K562 (cell line): ENCODE measurements at places on chromosomes 6 and 20.

GRCh38 chr20:32538526-32538939 is 46.6 kb downstream of the NOL4L start:
- DNase-seq: no peak

DNA sequence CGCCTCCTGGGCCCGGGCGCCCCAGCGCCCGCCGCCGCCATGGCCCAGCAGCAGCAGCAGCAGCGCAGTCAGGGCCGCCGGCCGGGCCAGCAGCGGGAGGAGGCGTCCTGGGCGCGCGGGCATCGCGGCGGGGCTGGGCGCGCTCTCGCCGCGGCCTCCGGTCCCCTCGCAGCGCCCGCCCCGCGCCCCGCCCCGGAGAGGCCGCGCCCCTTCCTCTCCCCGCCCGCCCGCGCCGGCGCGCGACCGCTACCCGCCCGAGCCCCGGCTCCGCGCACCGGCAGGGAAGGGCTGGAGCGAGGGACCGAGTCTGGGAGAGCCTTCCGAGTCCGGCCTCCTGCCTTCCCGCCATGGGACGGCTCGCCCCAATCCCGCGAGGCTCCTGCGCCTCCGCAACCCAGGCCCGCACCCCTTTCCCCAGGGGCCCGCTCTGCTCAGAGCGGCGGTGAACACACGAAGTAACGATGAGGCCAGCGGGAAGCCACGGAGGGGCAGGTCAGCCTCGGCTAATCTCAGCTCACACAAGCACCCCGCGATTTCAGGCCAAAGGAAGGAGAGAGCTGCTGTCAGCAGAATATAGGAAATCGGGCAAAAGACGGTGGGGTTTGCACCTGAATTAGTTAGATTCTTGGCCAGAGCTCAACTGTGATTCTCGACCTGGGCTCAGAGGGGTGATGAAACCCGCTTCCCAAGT is at the start of gene TXNDC5:
Gene TXNDC5 (minus strand): TSS at position 135 of the 691 bp plus-strand sequence. CDS start 12 bp downstream, at position 123.
- peak; percentile 97 for DNase-seq

DNA sequence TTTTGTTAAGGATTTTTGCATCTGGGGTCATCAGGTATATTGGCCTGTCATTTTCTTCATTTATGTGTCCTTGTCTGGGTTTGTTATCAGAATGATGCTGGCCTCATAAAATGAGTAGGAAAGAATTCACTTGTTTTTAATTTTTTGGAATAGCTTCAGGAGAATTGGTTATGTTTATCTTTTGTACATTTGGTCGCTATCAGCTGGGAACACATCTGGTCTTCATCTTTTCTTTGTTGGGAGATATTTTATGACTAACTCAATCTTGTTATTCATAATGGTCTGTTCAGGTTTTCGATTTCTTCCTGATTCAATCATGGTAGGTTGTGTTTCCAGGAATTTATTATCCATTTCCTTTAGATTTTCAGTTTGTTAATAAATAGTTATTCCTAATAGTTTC is 207.5 kb upstream of the ASCC3 start:
- no peak for DNase-seq

DNA sequence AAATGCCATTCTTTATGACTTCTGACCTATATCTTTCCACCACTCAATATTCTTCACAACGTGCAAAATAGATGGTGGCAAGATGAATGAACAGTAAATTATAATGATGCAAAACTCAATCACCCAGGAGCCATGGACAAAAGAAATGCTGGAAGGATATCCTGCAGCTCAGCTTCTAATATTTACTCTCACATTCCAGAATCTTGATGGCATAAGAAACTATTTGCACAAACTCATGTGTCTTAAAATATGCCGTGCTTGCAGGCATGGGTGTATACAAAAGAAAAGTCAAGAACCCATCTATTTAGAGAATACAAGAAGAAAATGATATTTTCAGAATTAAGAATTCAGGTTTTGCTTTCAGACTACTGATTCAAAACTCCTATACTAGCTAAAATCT is 217.8 kb downstream of the SLC35F1 start:
- DNase-seq: no peak

DNA sequence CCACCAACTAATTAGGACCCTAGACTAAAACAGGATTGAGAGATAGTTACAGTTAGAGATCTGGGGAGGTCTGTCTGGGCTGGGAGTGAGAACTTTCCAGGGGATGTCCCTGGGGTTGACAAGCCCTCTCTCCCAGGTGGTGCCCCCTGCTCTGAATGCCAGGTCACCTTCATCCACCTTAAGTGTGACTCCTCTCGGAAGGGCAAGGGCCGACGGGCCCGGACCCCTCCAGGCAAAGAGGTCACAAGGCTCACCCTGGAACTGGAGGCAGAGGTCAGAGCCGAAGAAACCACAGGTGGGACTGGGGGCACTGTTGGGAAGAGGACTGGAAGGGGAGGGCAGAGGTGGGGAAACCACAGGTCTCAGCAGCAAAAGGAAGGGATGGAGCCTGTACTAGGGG is 17.0 kb upstream of the ZNF76 start:
- no peak for DNase-seq

- no peak for DNase-seq
These were observed 38.2 kb upstream of the RBL1 start for GRCh38 chr20:37133952-37134351.

DNA sequence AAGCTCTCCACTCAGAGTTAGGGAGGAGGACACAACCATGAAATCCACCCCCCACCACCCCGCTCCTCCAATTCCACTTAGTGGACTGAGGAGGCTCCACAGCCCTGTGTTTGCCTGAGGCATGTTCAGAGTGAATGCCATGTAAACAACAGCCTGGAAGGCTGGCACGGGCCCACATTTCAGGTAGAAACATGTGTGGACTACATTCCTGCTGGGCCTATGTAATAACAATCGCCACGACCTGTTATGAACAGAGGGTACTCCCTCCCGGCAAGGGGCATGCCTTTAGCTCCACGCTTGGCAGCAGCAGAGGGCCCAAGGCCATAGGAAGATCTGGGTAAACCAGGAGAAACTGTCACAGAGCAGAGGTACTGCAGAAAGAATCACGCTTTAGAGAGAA is 65.5 kb downstream of the ISM1 start:
- no peak for DNase-seq

- no peak for DNase-seq
These were observed 23.1 kb downstream of the PFDN4 start for GRCh38 chr20:54231036-54231435.

- DNase-seq: no peak
These were observed 12.7 kb downstream of the KCNS1 start for GRCh38 chr20:45088247-45088646.

GRCh38 chr6:90025523-90026061 is 131.3 kb downstream of the GJA10 start:
- DNase-seq: no peak

GRCh38 chr6:35780719-35781118 is at the start of gene CLPSL1:
TSS of gene CLPSL1 (plus strand) at chr6:35781019. CDS start at chr6:35781111, 92 bp downstream.
- DNase-seq: peak; percentile 7

- DNase-seq: no peak
These were observed 12.1 kb upstream of the IP6K3 start for GRCh38 chr6:33758815-33759216.

GRCh38 chr6:149963462-149964307 is at the start of gene ULBP1:
TSS of gene ULBP1 (plus strand) at chr6:149963943. CDS start at chr6:149964050, 107 bp downstream.
- peak; percentile 91 for DNase-seq

GRCh38 chr6:39302669-39303424 is 11.4 kb downstream of the KCNK17 start:
- peak; percentile 94 for DNase-seq

DNA sequence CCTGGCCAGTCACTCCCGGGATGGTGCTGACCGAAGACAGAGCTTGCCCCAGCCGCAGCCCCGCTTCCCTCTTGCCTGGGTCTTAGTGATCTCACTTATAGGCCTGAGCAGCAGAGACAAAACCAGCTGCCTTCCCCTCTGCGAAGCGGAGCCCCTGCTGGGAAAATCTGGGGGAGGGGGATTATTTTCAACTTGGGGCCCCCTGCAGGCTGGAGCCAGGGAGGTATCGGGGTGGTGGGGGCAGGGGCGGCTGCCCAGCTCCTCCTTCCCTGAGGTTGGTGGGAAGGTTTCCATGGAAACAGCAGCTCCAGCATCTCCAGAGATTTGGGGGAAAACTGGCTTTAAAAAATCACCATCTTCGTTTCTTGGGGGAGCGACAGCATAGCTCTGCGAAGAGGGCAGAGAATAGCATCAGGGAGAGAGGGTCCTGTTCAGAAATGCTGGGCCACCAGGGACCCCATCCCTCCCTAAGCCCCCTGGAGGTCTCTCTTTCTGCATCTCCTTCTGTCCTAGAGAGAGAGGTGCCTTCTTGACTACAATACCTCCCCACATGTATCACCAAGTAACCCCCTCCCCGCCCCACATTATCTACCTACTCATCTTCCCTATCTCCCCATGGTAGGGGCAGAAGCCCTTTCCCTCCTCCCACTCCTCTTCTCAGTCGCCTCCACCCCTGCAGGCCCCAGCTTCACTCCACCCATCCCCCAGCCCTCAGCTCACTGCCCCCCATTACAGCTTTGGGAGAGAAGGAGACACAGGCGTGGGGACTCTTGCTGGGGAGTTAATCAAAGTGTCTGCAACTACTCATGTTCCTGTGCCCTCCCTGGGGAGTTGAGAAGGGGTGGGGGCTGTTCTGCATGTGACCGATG is 88.4 kb upstream of the CCDC167 start:
- no peak for DNase-seq

DNA sequence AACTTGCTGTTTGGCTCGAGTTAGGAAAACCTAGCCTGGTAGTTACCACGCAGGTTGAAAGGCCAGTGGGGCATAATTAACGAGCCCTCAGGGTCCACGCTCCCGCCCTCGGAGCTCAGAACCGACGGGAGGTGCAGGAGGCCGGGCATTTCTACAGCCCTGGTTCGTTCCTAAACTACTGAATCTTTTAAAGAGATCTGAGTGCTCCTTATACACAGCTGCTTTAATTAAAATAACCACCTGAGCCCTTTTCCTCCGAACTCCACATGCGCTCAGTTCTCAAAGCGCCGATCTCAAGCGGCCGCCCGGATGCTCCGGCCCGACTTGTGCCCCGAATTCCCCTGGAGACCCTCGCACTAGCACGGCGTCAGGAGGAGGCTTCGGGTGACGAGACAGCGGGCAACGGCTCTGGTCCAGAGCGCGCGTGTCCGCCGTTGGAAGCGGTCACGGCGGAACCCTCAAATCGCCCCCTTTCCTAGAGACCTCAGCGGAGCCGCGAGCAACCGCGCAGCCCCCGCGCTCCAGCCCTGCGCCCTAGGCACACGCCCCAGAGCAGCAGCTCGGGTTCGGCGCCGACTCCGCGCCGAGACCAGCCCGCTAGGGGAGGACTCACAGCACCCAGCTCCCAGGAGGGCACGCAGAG is 397 bp downstream of the WDR27 start:
- DNase-seq: no peak

- DNase-seq: no peak
These were observed 1355.9 kb downstream of the GRIK2 start for GRCh38 chr6:102749210-102749971.

DNA sequence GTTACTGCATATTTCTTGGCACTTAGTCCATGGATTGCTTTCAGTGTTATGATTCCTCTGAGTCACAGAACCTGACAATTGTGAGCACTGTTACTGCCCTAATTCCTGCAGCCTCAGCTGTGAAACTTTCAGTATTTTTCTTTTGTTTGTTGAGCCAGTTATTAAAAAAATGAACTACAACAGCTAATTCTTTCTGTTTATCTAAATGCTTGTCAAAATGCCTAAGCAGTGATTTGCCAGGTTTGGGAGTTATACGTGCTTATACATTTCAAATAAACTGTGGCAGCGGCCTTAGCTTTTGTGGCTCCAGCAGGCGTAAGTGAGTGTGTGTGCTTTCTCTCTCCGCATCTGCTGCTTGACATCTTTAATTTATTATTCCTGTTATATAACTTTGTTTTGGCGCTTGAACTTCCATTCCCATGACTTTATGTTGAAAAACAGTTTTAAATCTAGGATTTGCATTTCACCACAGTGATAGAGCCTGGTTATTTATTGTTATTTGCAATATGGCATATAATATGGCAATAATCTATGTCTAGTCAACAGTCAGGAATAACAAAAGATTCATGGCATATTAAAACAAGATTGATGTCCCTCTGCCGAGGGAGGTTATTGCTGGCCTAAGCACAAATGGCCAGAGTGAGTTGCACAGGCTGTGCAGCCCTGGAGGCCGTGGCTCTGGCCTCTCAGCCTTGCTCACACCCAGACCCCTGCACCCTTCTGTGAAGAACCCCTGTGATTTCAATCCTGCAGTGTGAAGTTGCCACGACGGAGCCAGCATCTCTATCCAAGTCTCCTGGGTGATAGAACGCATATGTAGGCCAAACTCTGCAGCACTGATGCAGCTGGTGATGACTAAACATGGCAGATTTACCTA is 303.4 kb downstream of the THBS2 start:
- DNase-seq: no peak

DNA sequence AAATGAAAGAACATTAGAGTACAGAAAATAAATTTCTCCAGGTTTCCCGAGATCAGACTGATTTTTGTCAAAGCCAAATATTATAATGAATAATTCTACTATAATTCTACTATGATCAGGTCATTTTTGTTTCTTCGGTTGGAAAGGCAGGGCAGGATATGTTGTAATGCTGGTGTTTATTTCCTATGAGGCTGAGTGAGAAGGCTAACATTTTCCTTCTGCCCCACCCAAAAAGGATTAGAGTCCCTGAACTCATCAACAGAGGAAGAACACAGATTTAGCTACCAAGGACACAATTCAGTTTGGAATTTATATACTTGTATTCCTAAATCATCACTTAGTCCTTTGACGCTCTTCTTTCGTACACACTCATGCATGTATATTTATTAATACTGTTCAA is 318.9 kb downstream of the SYNE1 start:
- DNase-seq: no peak

DNA sequence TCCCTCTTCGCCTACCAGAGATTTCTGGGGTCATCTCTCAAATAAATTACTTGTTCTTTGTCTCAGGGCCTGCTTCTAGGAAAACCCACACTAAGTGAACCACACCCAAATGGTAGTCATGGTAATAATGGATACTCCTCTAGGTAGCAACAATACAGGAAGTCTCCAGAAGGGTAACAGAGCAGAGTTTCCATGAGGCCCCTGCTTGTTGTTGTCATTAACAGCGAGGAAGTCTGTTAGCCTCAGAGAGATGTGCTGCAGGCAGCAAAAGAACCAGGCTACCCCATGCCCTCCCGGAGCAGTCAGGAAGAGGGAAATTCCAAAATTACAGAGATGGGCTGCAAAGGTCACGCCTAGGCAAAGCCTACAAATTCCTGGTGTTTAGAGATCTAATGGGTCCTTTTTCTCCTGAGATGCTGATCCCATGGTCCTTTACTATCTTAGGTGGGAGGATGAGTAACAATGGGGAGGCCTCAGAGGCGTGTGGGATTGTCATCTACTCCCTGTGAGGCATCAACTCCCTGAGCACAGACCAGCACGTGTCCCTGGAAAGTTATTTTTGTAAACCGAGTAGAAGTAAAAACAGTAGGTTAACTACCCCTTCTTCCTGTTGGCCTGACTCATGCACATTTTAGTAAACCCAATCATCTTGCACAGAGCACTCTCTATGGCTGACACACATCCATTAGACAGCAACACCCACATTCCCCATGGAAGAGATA is 10.1 kb downstream of the ISM1 start:
- DNase-seq: no peak

GRCh38 chr6:119620846-119621555 is 271.4 kb upstream of the MAN1A1 start:
- DNase-seq: no peak
